Pons (tissue), 1 donor: ENCODE measurements at places on chromosomes 1 and 21.

DNA sequence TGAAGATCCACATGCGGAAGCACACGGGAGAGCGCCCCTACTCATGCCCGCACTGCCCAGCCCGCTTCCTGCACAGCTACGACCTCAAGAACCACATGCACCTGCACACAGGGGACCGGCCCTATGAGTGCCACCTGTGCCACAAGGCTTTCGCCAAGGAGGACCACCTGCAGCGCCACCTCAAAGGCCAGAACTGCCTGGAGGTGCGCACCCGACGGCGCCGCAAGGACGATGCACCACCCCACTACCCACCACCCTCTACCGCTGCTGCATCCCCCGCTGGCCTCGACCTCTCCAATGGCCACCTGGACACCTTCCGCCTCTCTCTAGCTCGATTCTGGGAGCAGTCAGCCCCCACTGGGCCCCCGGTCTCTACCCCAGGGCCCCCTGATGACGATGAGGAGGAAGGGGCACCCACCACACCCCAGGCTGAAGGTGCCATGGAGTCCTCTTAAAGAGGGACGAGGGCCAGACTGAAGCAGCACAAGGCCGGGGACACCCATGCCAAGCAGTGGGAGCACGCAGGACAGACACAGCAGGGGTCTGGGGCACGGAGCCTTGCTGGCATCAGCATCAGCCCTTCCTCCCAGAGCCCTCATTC is 13.7 kb downstream of the ZBTB7B start:
- DNase-seq, result no peak

DNA sequence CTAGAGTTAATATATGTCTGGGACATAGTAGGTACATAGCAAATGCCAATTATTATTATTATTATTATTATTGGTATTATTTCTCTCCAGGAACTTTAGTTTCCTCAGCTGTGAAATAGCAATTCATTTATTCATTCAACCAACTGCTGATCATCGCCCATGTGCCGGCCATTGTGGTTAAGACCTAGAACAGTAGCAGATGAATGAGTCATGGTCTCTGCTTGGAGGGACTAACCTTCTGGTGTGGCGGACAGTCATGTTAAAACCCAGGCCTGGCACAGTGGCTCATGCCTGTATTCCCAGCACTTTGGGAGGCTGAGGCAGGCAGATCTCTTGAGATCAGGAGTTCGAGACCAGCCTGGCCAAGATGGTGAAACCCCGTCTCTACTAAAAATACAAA is 23.8 kb upstream of the LDLRAP1 start:
- DNase-seq, result no peak

DNA sequence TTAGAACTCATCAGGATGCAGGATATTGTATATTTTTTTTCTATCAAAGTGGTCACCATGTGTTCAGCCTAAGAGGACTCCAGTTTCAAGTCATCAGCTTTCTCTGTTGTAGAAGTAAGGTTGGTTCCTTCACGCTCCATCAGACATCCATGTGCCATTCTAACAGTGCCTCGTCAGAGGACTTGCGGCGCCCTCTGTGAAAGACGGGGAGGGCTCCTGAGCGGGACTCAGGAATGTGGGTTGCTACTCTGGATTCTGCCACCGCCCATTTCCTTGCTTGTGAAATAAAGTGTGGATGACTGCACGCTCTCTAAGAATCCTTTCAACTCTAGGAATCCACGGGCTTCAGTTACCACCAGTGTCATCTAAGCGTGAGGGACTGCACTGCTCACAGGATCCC is 593.5 kb downstream of the KIF26B start:
- no peak for DNase-seq

DNA sequence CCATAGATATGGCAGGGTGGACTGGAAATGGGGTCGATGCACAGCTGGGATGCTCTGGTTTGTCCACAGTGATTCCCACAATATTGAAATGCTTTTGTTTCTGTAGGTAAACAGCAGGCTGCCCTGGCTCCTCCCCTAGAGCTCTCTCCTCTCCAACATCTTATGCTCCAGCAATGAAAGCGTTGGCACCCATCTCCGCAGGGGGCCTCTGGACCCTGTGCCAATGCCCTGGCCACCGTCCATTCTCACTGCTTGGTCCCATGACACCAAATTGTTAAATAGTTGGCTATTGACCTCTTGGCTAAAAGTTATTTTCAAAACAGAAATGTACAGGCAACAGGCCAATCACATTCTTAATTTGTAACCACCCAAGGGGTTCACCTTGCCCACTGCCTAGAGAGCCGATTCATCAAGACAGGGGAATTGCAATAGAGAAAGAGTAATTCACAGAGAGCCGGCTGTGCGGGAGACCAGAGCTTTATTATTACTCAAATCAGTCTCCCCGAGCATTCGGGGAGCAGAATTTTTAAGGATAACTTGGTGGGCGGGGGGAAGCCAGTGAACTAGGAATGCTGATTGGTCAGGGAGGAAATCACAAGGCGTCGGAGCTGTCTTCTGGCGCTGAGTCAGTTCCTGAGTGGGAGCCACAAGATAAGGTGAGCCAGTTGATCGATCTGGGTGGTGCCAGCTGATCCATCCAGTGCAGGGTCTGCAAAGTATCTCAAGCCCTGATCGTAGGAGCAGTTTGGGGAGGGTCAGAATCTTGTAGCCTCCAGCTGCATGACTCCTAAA is 76.9 kb upstream of the B3GALT5 start:
- no peak for DNase-seq

GRCh38 chr1:88741413-88741812 is 57.3 kb downstream of the PKN2 start:
- no peak for DNase-seq

GRCh38 chr1:151801846-151802245 is 3.4 kb downstream of the LINGO4 start:
- DNase-seq, result no peak

- DNase-seq, result no peak
Measured at GRCh38 chr1:216742625-216743024, 19.4 kb upstream of the ESRRG start.

DNA sequence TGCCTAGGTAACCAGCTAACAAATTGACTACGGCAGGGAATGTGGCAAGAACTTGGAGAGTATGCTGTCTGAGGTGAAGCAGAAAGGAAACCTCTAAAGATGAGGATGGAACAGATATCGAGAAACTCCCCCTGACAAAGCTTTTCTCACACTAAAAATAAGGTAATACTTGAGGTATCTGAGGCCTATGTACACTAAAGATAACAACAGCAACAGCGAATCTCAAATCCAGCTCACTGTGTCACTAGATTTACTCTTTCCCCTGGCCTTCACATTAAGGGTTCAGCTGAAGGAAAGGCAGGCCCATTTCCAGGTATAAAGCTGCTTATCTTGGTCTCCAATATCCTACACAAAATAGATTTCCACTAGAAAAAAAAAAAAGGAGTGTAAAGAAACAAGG is 518.0 kb downstream of the KCNT2 start:
- DNase-seq, result no peak

GRCh38 chr1:155649676-155650075 is 38.9 kb downstream of the YY1AP1 start:
- DNase-seq, result no peak

GRCh38 chr1:9388335-9389180 is 95.9 kb downstream of the SPSB1 start:
- DNase-seq, result peak; percentile 100

DNA sequence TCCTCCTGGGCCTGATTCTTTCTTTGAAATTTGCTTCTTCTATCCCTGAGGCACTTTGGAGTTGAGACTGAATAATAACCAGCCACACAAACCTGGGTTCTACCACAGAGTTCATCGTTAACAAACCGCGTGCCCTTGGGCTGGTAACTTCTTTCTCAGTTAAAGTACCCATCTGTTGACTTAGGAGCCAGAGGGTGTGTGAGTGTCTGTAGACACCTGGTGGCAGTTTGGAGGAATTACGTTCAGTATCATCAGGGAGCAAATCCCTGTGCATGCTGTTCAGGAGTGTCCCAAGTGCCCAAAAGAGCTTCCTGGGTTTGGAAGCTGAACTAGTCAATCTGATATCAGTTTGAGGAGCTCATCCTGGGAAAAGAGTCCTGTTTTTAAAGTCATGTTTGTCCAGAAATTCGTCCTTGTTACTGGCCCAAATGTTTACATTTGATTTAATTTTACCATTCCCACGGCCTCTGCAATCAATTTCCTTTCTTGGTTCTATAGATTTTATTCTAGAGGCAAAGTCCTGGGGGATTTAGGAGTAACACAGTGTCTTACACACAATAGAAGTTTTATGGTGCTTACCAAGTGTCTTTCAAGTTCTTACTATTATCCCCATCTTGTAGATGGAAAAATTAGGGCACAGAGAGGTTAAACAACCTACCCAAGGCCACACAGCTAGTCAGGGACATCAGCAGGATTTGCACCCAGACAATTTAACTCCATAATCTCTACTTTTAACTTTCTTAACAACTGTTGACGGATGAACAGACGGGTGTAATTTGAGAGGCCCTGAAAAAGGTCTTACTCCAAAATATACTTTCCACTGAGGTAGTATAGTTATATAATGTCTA is 26.7 kb upstream of the RPTN start:
- DNase-seq, result peak; percentile 57

- no peak for DNase-seq
Measured at GRCh38 chr1:182484531-182485257, 34.7 kb downstream of the RGSL1 start.

GRCh38 chr1:3729594-3730542 is 22.4 kb upstream of the CCDC27 start:
- DNase-seq, result no peak

- no peak for DNase-seq
Measured at GRCh38 chr1:37181425-37181824, 147.1 kb upstream of the GRIK3 start.

DNA sequence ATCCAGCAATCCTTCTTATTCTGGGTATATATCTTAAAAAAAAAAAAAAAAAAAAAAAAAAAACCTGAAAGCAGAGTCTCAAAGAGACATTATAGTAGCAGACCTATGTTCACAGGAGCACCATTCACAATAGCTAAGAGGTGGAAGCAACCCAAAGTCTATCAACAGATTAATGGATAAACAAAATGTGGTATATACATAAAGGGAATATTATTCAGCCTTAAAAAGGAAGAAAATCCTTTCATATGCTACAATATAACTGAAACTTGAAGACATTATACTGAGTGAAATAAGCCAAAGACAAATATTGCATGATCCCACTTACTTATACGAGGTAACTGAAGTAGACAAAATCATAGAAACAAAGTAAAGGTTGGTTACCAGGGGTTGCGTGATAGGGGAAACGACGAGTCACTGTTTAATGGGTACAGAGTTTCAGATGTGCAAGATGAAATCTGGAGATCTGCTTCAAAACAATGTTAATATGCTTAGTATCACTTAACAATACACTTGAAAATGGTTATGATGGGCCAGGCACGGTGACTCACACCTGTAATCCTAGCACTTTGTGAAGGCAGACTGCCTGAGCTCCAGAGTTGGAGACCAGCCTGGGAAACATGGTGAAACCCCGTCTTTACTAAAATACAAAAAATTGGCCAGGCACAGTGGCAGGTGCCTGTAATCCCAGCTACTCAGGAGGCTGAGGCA is 29.5 kb downstream of the PIK3R3 start:
- no peak for DNase-seq

DNA sequence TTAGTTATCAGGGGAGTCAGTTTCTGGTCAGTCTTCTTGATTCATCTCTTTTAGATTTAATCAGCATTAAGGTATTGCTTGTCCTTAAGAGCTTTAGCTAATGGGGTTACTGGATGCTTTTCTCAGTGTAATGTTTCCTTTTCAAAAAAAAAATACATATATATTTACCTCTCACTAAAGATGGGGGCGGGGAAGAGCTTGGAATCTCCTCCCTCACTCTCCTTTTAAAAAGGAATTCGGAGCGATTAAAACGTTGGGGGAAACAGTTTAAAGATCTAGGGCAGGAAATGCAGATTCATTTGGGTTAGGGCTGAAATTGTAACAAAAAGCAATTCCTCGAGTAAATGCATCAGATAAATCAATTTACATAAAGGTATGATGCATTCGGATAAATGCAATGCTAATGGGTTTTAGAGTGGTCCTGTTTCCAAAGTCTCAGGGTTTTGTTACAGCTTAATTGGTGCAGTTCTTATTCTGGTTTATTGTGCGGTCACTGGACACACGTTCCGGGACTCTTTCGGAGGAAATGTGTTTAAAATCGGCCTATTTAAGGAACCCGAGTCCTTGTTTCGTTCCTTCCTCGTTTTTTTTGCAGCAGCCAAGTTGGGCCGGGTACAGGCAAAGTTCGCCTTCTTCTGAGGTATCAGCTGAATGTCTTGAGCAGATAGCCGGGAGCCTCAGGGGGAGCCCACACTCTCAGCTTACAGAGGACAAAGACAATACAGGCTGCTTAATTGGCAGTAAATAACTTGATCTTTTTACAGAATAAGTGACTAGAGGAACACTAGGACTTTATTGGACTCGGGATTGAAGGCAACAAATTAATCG is 1.6 kb downstream of the LMO4 start:
- DNase-seq, result peak; percentile 64

GRCh38 chr1:190452272-190452848 is 25.3 kb downstream of the BRINP3 start:
- DNase-seq, result no peak

DNA sequence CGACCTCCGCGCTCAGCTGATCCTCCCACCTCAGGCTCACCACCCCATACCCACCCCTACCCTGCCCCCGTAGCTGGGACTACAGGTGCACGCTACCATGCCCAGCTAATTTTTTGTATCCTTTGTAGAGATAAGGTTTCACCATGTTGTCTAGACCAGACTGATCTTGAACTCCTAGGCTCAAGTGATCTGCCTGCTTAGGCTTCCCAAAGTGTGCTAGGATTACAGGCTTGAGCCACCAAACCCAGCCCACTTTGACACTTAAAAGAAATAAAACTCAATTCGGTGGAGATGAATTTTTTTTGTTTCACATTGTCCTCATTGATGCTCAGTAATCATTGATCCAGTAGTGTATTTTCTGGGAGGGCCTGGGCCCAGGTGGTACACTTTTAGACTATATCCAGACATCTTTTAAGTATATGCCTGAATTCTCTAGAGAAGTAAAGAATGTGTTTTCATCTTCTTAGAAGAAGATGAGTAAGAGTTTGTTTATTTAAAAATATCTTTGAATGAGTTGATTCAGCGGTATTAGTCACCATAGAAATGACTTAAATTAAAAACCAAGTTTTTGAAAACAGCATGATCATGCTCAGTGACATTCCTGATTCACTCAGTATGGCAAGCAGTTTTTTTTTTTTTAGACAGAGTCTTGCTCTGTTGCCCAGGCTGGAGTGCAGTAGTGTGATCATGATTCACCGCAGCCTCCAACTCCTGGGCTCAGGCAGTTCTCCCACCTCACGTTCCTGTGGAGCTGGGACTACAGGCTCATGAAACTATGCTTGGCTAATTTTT is 57.8 kb downstream of the EPB41 start:
- no peak for DNase-seq

DNA sequence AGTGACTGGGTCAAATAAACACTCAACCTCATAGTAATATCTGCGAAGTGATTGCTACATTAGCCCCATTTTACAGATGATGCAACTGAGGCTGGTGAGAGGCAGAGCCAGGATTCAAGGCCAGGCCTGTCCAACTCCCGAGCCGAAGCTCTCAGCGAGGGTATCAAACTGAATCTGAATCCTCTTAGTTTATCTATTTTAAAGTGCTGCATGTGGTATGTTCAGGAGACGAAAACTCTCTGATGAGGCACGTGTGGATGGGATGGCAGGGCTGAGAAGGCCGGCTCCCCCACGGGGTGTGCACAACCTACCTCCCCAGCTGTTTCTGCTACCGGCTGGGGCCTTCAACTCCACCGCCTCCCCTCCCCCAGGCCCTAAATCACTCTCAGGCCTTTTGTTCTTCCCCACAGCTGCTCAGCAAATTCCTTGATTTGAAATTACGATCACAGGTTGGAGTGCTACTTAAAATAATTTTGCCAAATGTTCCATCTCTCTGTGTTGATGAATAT is 171.8 kb downstream of the TOMM20 start:
- no peak for DNase-seq
